Activated T-cell treated with anti-CD3 and anti-CD28 coated beads, Interleukin-2, amount 50 U/mL, for 4 hours (primary cell): ENCODE measurements at places on chromosomes 5 and 9.

GRCh38 chr5:75828029-75828428, 110.8 kb upstream of the POC5 start:
- no peak for DNase-seq

GRCh38 chr5:137822158-137822764, 45.4 kb upstream of the MYOT start:
- no peak for DNase-seq

GRCh38 chr5:173231381-173231766, 3.6 kb downstream of the NKX2-5 start:
- DNase-seq: no peak

DNA sequence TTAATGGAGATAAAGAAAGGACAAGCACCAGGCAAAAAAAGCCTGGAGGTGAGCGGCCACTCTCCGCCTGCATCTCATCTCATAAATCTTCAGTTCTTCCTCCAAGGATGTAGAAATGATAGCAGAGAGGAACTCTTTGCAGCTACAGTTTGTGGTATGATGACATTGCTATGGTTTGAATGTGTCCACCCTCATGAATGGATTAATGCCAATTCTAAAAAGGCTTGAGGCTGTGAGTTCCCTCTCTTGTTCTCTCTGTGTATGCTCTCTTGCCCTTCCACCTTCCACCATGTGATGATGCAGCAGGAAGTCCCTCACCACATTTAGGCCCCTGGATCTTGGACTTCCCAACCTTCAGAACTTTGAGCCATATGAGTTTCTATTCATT, 126.4 kb downstream of the SPOCK1 start:
- no peak for DNase-seq

DNA sequence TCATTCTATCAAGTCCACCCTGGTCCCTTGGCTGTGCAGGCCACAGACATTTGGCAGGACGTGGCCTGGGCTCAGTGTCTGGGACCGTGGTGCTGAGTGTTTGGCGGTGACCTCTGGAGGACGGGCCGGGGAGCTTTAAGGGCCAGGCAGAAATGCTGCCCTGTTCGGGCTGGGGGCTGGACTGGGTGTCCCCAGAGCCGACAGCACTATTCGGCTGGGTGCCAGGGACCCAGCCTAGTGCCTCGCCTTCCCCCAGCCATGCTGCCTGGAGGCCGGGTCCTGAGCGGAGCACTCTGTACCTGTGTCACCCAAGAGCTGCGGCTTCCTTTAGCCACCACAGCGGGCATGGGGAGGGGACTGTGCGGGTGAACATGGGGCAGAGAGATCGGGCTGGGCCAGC, 40.4 kb downstream of the COL5A1 start:
- DNase-seq: no peak

- DNase-seq: no peak
Observed at GRCh38 chr5:93438124-93438523, 142.9 kb downstream of the NR2F1-AS1 start.

- no peak for DNase-seq
Observed at GRCh38 chr5:67679184-67679841, 482.7 kb upstream of the CD180 start.

DNA sequence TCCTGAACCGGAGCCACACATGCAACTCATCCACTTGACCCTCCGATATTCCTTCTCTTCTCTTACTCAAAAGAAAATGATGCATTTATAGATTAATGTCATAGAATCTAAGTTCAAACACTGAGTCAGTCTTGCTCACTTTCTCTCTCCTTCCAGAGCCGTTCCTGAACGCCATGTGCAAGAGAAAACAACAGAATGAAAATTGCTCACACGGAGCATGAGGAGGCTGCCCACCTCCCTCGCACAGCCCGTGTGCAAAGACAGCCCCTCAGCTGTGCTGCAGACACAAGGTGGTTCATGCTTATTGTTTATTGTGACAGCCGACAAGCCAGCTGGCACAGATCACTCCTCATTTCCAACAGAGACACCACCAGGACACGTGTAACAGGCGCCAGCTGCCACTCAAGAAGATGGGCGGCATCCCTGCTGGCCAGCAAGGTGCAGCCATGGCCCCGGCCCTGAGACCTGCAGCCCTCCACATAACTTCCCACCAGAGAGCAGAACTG, 290.8 kb downstream of the GLIS3 start:
- DNase-seq: no peak

DNA sequence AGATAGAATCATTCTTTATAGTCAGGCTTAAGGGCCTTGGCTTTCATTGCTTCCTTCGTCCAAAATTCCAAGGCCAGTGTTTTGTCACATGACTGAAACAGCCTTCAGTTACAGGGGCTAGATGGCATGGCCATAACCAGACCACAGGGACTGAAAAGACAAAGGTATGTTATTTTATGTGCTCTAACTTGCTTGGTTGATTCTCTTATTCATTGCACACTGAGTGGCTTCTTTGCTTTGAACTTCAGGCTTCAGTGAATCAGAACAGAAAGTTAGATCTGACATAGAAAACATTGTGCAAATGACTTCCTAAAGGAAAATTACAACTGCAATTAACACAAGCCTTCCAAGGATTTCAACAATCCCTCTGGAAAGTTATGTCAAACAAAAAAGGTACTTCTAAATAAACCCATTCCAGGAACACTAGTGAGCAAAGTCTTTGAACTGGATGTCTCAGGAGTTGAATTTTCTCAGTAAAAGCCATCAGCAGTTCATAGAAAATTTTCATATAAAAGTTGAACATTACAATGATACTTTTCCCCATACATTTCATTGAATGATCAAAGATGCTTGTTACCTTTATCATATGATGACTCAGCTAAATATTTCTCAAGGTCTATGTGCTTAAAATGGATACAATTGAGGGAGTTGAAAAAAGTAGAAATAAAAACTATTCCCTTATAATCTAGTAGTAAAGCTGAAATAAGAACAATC, 355.3 kb downstream of the TMEM232 start:
- DNase-seq: no peak

- DNase-seq: no peak
Observed at GRCh38 chr9:77616191-77616590, 31.9 kb downstream of the GNA14 start.

DNA sequence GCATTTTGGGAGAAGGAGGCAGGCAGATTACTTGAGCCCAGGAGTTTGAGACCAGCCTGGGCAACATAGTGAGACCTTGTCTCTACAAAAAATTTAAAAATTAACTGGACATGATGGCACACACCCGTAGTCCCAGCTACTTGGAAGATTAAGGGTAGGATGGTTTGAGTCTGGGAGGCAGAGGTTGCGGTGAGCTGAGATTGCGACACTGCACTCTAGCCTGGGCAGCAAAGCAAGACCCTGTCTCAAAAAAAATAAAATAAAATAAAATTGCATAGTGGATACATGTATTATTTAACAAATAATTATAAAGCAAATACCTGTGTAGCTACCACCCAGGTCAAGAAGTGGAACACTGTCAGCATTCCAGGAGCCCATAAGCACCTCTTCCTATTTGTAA, 90.1 kb downstream of the CDC42SE2 start:
- DNase-seq: no peak

DNA sequence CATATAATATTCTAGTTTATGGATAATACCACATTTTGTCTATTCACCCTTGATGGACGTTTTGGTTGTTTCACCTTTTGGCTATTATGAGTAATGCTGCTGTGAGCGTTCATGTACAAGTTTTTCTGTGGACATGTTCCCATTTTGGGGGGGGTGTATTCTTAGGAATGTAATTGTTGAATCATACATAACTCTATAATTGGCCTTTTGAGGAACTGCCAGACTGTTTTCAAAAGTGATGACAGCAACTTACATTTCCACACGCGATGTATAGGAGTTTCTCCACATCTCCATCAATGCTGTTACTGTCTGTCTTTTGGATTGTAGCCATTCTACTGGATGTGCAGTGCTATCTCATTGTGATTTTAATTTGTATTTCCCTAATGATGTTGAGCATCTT, 69.8 kb downstream of the SLC46A2 start:
- no peak for DNase-seq

- DNase-seq: no peak
Observed at GRCh38 chr5:138139781-138140090, 508 bp upstream of the NME5 start.

- no peak for DNase-seq
Observed at GRCh38 chr9:118034701-118035100, 330.5 kb downstream of the TLR4 start.

DNA sequence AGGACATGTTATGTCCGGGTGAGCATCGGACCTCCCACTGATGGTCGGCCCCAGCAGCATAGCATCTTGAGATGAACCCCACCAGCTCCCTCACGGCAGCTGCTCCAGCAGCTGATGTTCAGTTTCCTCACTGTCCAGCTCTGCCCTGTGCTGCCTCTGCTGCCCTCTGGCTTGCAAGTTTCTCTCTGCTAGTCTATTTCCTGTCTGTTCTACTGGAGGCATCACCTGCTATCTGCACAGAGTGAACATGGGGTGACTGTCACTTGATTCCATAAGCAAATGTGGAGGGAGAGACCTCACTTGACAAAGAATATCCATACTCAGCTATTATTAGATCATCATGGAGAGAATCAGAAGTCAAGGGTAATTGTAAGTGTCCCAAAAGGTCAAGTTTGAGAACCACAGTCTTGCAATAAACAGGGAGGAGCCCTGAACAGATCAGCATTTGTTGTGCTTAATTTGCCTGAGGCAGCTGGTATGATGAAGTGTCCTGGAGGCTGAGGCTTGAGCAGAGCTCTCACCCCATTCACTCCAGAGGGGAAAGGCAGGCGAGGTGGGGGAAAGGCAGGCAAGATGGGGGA, 702.8 kb downstream of the SEMA5A start:
- no peak for DNase-seq

- no peak for DNase-seq
Observed at GRCh38 chr9:36846621-36847020, 187.4 kb downstream of the PAX5 start.

DNA sequence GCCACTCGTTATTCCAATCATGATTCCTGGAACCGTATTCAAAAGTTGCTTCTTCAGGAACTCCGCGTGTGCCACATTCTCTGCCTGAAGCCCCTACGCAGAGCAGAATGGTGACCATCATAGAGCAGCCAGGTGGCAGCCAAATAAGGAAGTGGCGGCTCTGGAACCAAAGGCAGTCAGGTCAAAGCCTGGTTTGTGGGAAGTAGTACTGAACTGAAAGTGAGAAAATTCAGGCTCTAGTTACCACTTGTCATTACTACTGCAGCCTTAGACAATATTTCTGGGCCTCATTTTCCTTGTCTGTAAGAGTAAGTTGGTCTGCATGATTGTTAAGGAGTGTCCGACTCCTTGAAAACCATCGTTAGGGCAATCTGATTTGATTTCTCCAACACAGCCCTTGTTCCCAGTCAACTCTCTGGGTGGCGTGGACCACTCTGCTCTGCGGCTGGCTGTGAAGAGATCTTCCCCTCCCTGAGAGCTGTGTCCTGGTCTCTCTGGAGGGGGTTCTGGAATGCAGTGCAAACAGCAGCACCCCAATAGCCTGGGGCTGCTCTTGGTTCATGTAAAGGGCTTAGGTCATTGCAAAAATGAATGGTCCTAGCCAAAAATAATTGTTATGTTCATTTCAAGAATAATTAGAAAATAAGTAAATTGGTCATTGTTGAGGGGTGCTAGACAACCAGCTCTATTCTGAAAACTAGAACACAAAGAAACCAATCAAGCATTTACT, 102.4 kb downstream of the MED27 start:
- no peak for DNase-seq

DNA sequence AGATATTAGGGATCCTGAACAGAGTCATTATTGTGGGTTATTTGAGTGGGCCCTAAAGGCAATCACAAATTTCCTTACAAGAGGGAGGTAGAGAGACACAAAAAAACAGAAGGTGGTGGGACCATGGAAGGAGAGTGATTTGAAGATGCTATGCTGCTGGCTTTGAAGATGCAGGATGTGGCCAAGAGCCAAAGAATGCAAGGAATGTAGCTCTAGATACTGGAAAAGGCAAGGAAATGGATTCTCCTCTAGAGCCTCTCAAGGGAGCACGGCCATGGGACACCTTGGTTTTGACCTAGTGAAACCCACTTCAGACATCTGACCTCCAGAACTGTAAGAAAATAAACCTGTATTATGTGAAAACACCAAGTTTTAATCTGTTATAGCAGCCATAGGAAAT, 53.8 kb downstream of the TTC39B start:
- no peak for DNase-seq

DNA sequence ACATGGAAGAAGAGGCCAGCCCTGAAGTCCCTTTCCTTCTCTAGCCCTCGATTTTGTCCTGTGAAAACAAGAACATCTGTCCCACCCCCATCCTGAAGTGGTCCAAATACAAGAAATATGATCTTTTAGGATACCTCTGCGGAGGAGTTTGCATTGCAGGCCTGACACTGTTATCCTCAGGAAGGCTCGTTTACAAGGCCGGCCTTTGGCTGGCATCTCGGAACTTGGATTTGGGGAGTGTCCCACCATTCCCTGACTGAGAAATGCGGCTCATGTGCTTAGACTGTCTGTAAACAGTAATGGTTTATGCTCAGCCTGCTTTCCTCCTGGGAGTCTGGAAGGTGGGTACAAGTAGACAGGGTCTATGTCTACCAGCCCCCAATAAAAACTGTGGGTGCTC, 26.4 kb downstream of the WHRN start:
- no peak for DNase-seq
